ENCODE measurements at places on chromosomes 6 and 20. TPM values are rescaled to one million over a fixed set of nuclear protein-coding genes. Genes with fewer than 3 reads are reported as not detected.
A peak's percentile ranks its signal among the peaks of the same experiment; 100 is the strongest.

ARMH2 gene
- not detected for total RNA-seq

ATF6B gene
- 116 TPM for total RNA-seq

LINC00237 gene
- total RNA-seq, result not detected

PCNA gene
- total RNA-seq, result 63.4 TPM

TRIM31 gene
- not detected for total RNA-seq

VWA7 gene
- 0.94 TPM for total RNA-seq

DZANK1 gene
- total RNA-seq, result 1.9 TPM

DNA sequence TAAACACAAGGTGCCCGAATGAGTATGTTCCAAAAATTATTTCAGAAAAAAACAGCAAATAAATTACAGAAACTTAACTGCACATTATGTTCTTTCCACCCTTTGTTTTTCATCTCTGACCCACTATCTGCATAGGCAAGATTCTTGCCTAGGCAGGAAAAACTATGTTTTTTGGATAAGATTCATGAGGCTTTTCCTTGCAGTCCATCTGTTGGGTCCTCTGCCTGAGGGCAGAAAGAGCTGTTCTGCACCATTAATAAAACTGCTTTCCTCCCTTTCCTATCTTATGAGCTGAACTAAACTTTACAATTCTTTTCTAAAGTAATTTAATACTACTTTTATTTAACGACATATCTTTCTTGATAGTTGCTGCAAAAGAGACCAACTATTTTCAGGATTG lies 21.1 kb downstream of the ENPP1 start:
- DNase-seq, result no peak

DNA sequence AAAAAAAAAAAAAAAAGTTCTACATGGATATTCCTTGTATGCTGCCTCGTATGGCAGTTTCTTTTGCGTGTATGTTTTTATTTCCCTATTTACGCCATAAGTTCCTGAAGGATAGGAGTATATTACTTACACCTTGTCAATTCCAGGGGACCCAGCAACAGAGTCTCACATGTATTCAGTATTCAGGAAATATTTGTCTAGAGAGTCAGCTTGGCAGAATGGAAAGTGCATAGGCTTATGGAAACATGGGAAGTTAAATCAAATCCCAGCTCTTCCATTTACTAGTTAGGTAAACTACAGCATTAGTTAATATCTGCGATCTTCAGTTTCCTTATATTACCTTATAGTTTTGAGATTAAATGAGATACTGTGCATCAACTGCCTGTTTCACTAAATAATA lies 51.1 kb upstream of the SLC22A16 start:
- no peak for DNase-seq

- no peak for DNase-seq
Measured at GRCh38 chr6:39169448-39170344, 54.7 kb upstream of the SAYSD1 start.

DNA sequence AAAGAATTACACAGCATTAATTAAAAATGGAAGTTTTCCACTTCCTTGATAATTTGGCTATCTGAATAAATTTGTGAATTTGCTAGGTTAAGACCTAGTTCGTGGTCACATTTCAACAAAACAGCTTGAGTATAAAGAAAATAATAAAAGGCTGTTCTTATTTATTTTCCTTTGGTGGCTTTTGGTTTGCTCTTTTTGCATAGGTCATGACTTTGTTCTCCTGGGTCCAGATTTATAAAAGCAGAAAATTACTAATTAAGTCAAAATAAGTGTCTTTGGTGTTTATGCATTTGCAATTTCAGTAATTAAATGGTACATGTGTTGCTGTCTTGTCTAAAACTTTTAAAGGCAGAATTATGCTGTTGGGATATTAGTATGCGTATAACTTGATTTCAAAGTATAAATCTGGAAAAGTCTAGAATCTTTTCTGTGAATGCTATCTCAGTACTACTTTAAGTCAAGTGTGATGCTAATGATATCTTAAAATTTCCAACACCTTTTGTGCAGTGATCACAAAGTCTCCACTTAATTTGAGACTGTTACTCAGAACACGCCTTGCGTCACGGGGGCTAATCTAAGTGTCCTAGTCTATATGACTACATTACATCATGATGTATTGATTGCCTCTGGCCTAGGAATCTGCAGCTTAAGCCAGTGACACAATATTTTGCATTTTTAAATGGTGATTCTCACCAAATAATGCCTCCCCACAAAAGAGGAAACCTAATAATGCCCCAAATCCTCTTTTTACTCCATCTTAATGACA lies 41.0 kb downstream of the GNAS start:
- DNase-seq, result peak; percentile 48

GRCh38 chr6:122754191-122754731 lies 25.3 kb upstream of the FABP7 start:
- no peak for DNase-seq

DNA sequence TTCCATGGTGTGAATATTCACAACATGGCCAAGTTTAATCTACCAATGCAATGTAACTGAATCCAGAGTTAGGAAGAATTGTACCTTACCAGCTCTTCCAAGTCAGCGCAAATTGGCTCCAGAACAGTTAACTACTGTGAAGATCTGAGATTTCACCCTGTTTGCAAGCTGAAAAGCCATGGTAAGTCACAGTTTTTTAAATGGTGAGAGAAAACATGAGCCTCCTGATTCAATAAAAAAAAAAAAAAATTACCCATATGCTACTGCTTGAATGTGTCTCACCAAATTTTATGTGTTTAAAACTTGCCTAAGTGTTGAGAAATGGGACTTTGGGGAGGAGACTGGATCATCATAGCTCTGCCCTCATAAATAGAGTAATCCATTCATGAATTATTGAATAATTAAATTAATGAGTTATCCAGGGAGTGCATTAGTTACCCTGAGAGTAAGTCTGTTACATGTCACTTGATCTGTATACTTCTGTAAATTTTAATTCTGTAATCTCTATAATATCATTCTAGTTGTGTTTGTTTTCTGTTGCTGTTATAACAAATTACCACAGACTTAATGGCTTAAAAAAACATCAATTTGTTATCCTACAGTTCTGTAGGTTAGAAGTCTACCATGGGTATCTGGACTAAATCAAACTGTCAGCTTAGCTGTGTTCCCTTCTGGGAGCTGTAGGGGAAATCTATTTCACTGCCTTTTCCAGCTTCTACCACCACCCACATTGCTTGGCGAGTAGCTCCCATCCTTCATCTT lies 1355.9 kb downstream of the GRIK2 start:
- no peak for DNase-seq

GRCh38 chr6:4487538-4487937 lies 288.7 kb upstream of the CDYL start:
- no peak for DNase-seq

GRCh38 chr20:5316188-5317158 lies at the start of gene PROKR2:
Gene PROKR2, minus strand, starts transcription at chr20:5316954. Its CDS starts 2,585 bp downstream, at chr20:5314369.
- no peak for DNase-seq

DNA sequence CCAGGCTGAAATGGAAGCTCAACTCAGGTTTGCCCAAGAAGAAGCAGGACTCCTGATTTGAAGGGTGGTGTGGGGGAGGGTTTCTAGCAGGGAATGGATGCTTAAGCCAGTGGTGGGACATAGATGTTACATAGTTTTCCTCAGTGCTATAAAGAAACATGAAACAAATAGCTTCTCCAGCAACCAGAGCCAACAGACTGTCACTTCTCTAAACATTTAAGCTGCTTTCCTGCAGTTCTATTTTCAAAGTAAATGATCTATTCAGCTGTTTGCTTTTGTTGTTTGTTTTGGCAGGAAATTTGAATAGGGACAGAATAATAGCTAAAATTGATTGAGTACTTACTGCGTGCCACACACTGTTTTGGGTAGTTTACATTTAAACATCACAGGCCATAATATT lies 169.0 kb downstream of the UST start:
- no peak for DNase-seq

DNA sequence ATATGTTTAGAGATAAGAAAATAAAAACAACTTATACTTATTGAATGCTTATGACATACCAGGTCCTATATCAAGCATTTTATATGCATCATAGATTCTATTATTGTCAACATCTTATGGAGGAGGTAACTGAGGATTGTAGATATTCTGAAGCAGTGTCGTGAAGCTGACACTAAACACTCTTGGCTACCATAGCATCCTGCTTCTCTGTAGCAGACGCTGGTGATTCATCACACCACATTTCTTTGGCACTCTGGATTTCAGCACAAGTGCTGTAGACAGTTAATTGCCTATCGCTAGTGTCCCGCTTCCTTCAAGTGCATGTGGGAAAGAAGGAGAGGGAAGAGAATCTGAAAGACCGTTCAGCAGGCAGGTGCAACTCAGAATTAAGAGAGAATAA lies 317.1 kb downstream of the PLCB1 start:
- DNase-seq, result no peak

GRCh38 chr6:161596807-161597520 lies 323.1 kb upstream of the AGPAT4 start:
- DNase-seq, result no peak

GRCh38 chr20:51218603-51219002 lies 195.7 kb upstream of the KCNG1 start:
- no peak for DNase-seq

DNA sequence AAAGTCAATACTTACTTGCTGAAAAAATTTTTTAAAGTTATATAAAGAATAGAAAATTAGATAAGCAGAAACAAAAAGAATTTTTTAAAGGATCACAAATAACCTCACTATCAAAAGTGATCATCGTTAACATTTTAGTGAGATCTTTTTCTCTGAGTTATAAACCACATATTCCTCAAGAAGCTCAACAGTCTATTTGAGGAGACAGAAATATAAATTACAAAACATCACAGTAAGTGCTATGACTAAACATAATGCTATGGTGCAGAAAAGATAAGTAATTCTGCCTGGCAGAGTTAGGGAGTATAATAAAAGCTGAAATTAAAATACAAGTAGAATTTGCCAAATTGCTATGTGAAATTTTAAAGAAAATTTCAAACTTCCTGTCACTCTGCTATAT lies 226.7 kb downstream of the LMBRD1 start:
- DNase-seq, result no peak

DNA sequence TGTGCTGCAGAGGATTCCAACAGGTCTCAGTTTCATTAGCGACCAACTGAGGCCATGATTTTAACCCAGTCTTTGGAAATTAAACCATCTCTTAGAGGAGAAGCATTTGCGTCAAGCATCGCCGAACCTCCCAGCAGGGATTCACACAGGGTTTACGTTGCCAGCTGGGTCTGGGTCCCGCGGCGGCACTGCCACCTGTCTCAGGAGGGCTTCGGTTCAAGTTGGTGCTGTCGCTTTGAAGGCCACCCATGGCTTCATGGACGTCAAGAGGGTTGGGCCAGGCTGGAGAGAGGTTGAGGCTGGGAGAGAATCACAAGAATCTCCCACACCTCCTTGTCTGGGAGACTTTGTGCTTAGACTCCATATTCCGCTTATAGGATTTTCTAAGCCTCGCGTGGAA lies 43.0 kb upstream of the FRMD1 start:
- DNase-seq, result peak; percentile 80

- no peak for DNase-seq
Measured at GRCh38 chr6:157314705-157315321, 8.5 kb downstream of the TMEM242 start.

DNA sequence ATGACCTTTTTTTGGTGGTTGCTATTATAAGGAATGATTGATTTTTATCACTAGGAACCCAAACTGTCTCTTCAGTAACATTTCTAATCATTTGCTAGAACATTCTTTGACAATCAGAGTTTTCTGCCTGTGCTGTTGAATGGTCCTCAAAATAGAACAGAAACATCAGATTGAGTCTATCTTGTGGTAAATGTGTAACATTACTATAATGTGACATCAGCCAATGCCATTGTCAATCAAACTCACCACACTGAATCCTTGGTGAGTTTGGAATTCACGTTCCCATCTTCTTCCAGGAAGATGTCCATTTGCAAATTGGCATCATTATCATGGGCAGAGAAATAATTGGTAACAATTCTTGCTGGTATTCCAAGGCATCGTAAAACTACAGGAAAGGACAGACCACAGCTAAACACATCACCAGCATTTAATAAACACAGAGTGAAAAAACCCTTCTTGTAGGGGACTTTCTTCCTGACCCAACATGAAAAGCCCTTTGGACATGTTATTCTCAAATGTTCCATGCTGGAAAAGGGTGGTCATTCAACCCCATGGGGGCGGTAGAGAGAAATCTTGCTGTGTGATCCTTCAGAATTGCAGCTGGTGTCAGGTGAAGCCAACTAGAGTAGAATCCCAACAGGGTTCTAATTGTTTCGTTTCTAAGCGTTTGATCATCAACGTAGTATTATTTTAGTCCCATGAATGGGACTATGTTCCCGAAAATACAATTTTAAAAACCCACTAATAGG lies 98.5 kb downstream of the F13A1 start:
- no peak for DNase-seq

DNA sequence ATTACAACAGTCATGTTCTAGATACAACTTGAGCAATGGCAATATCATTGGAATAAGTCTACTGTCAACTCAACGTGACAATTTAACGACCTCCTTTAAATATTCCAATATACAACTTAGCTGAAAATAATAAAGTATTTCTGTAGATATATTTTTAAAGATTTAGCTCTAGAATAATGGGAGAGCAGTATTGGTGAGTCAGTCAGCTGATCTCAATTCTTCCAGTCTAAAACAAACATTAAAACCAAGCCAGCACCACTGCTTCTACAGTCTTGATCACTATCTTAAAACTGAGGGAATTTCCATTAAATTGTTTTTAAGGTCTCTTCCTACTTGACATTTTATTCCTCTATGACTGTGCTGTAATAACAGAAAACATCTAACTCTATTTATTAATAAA lies 38.2 kb downstream of the NOL7 start:
- DNase-seq, result no peak

- no peak for DNase-seq
Measured at GRCh38 chr20:18436847-18437246, 30.0 kb downstream of the DZANK1 start.

GRCh38 chr20:38853759-38854158 lies 48.3 kb downstream of the PPP1R16B start:
- no peak for DNase-seq
